CD8-positive, alpha-beta T cell (primary cell): ENCODE measurements at places on chromosomes 3 and 15.

GRCh38 chr15:44157679-44158078, 37.4 kb downstream of the FRMD5 start:
- DNase-seq, result no peak

- DNase-seq, result no peak
Measured at GRCh38 chr3:80770106-80771074, 991.1 kb downstream of the GBE1 start.

DNA sequence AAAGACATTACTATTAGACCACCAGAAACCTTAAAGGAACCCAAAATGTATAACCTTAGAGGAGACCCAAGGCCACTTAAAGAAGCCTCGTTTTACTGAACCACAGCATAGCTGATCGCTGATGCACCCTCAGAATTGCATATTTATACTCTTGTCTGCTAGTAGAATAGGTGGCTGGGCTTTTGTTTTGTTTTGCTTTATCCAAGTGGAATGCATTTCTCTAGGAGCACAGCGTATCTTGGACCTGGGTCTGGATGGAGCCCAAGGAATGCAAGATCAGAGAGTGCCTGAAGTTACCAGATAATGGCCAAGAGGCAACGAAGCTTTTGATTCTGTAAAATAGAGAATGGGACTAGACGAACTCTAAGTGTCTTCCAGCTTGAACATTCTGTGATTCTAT, 129.2 kb upstream of the COL8A1 start:
- no peak for DNase-seq

DNA sequence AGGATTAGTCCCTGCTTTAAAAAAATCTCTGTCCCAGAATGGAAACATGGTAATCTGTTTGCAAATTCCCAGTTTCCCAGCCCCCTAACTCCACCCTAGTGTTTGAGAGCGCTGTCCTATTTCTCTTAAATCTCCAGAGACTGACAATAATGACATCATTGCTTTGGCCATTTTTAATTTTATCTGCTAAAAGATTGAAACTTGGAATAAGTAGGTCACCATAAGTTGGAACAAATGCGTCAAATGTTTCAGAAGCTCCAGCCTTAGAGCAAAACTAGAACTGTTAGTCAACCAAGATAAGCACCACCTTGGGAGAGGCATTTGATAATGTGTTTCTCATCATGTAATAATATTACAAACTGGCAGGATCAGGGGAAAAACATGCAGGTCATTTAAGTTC, 25.7 kb upstream of the MB21D2 start:
- no peak for DNase-seq

DNA sequence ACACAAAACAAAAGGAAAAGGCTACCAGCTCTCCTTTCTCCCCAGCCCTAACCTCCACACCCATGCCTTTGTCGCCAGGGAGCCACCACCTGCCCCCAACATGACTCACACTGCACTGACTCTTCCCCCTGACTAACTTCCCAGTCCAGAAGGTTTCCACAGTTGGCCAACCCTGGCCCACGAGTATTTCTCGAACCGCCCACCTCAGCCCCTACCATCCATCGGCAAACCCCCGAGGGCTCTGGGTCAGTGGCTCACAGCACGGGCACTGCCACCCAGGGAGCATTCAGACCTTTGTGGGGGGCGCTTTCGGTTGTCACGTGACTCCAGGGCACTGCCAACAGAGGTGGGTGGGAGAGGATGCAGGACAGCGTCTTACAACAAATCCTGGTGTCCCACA, 152.3 kb downstream of the LRRC28 start:
- no peak for DNase-seq

DNA sequence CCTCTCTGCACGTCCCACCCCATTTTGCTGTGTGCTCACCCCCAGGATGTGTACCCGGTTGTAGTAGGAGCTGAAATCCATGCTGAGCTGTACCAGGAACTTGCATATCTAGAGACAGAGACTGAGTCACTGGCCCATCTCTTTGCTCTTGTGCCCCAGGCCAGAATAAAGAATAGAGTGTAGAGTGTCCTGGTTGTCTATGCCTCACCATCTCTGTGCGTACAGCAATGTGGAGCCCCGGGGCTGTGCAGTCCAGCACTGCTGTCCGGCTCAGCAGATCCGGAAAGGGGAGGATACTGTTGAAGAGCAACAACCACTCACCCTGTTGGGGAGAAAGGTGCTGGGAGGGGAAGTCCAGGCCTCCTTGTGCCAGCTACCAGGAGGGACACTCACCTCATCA, 2.6 kb downstream of the DALRD3 start:
- no peak for DNase-seq
